NCI-H526 treated with DMSO at 0.1 percent for 48 hours (cell line): ENCODE measurements at places on chromosomes 16 and 17.

DNA sequence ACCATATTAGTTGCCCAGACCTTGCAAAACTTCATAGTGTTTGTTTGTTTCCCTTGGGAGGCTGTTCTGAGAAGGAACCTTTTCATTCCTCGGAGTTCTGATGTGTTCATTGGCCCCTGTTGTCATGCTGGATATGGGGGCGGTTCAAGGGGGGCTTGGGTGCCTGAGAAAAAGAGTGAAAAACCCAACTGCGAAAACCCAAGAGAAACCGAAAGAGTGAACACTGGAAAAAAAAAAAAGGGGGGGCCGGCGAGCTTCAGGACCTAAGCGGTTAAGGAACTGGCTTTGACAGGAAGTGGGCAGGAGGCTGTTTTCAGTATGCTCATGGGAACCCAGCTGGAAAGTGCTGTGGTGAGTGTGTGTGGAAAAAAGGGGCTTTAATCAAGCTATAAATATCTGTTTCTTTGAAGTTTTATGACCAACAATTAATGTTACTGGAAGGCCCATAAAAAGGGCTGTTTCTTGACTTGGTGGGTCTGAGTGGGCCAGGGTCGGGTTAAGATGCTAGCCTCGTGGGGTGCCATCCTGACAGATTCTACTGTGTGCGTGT lies 510.7 kb downstream of the MAF start:
- no peak for DNase-seq

DNA sequence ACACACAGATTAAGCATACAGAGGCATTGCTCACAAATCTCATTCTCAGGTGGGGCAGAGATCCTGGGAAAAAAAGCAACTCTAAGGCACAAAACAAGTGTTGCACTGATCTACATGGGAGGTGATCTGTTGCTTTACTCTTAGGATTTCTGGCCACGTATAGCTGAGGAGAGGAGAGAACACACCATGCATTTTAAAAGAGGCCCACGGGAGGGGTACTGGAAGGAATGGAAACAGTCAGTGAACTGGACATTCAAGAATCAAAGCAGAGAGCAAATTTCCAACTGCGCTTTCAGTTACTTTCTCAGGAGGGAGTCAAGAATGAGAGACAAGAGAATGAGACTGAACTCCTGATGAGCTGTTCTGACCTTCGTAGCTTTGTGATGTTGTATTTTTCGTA lies 1105.9 kb downstream of the CDH8 start:
- no peak for DNase-seq

GRCh38 chr17:75908201-75908600 lies 3.5 kb upstream of the MRPL38 start:
- no peak for DNase-seq

DNA sequence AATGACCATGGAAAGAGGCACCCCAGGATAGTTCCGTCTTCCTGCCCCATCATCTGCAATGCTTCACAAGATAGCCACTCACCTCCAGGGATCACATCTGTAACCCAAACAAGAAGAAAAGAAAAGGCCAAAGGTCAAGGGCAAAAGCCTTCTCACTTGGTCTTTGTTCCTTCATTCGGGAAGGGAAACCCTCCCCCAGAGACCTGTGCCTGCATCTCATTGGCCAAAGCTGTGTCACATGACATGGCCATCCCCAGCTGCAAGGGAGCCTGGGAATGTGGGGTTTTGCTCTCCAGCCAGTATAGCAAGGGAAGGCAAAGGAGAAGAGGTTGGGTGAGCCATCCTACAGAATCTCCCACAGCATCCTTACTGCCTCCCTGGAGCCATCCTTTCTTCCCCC lies 47.9 kb downstream of the NOL11 start:
- DNase-seq = no peak

GRCh38 chr17:38881600-38882191 lies 11.8 kb downstream of the LASP1 start:
- DNase-seq = no peak

DNA sequence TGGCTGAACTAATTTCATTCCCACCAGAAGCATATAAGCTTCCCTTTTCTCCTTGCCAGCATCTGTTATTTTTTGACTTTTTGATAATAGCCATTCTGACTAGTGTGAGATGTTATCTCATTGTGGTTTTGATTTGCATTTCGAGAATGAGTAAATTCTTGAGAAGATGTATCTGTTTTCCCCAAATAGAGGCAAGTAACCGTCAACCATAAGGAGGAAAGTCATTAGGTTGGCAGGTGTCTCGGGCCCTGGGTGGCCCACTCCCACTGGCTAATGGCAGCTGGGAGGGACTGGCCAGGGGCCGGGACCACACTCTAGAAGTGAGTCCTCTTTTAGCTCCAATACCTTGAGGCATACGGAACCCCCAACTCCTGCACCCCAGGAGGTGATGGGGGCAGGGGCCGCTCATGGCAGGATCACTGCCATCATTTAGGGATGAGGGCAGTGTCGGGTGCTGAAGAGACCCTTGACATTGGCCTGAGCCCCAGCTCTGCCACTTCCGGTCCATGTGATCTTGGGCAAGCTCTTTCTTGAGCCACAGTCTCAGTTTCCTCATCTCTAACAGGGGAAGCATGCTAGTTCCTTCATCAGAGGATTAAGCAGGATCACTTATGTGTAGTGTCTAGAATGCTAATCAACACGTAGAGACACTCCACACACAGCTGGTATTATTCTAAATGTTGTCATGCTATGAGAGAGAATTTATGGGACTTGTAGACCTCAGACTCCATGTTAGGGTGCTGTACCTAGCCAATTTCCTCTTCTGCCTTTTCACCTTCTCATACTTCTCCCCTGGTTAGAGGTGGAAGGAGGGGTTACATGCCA lies 44.3 kb downstream of the RGS9 start:
- no peak for DNase-seq

GRCh38 chr17:41814195-41814594 lies 1.4 kb downstream of the FKBP10 start:
- DNase-seq = no peak

GRCh38 chr16:75476817-75477216 lies 12.3 kb upstream of the TMEM170A start:
- DNase-seq = no peak

- no peak for DNase-seq
Measured at GRCh38 chr16:11494029-11494428, 92.7 kb downstream of the LITAF start.
